ENCODE measurements at places on chromosomes 3 and 15. TPM values are rescaled to one million over a fixed set of nuclear protein-coding genes. Genes with fewer than 3 reads are reported as not detected.

The ZNF774 gene
- 0.50 TPM for total RNA-seq

The SCN11A gene
- total RNA-seq: 0.07 TPM

GRCh38 chr3:160831401-160831800 lies 75.4 kb downstream of the PPM1L start:
- DNase-seq: no peak

DNA sequence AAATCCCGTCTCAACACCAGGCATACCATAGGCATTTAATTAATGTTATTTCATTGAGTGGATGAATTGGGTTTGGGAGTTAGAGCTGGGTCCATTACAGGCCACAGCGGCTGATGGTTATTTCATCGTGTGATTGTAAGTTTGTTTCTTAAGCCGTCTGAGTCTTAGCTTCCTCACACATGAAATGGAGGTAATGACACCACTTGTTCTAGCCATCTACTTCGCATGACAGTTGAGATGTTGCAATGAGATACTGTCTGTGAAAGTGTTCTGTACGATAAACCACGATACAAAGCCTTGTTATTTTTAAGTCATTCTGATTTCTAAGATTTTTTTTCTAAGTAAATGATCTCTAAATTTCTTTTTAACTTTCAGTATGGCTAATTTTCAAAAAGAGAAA lies 8.6 kb upstream of the TP63 start:
- no peak for DNase-seq

DNA sequence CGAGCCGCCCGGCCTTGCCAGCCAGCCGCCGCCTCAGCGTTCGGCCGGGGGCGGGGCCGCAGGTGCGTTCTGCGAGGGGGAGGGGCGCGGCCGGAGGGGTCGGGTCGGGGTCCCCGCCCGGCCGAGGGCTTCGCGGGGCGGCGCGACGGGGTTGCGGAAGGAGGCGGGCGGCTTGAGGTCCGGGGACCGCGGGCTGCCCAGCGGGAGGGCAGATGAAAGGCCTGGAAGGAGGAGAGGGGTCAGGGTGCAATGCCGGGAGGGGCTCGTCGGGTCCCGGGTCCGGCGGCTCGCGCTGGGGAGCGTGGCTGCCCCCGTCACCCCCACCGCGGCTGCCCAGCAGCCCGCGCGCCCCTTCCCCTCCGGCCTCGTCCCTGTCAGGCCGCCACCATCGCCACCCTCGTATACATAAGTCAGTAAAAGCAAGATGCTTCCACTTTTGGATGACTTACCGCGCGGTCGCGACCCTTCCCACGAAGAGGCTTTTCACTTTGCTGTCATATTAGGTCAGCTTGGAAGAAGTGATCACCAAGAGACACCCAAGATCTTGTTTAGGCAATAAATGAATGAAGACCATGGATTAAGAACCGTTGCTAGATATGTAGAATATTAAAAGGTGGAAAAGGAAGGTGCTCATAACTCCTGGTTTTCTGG lies 620 bp upstream of the ANP32A start:
- no peak for DNase-seq

DNA sequence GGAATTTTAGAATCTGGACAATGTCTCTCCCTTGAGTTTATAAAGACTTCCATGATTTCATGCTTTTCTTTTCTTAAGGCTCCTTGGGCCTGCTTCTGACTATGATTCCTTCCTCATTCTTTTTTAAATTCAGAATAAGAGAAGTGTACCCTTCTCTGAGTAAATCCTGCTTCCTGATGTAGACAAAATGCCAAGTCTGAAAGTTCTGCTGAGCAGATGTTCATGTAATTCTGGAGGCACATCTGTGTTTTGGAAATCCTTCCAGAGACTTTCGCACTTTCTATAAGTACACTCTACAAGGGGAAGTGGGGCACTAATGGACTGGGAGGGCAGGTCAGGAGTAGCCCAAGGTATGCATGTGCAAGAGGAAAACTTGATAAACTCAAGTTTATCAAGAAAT lies 24.8 kb downstream of the TPM1 start:
- DNase-seq: no peak

DNA sequence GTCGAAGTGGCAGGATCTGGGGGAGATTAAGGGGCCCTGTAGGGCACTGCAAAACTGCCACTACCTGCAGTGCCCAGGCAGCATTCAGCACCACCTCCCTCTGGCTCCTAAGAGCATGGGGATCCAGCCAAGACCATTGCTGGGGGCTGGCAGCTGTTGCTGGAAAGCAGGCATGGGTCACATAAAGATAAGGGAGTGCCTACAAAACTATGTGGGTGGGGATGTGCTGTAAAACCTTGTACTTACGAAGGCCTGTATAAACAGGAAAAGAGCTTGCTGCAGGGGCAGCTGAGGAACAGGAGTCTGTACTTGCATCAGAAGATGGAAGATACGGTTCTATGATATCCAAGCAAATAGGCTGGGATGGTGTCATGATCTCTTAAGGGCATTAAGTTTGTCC lies 27.1 kb downstream of the IL20RB start:
- no peak for DNase-seq

GRCh38 chr3:90010341-90010740 lies 902.9 kb downstream of the EPHA3 start:
- no peak for DNase-seq

Measured in CD8-positive, alpha-beta memory T cell (primary cell).